GM23248 (cell line): ENCODE measurements at places on chromosomes 11 and 22. TPM values are rescaled to one million over a fixed set of nuclear protein-coding genes. Genes with fewer than 3 reads are reported as not detected.

The MMP12 gene
- 0.51 and 0.76 TPM in 2 replicates for total RNA-seq

- no peak for DNase-seq
- no peaks in the 10 kb centered on the region for H3K36me3 ChIP-seq
- no peak overlapping the region for H3K27ac ChIP-seq
- no peak overlapping the region for H3K4me3 ChIP-seq
- no peaks in the 10 kb centered on the region for H3K4me1 ChIP-seq
These were observed 38.0 kb downstream of the JHY start for GRCh38 chr11:122920579-122920978.

DNA sequence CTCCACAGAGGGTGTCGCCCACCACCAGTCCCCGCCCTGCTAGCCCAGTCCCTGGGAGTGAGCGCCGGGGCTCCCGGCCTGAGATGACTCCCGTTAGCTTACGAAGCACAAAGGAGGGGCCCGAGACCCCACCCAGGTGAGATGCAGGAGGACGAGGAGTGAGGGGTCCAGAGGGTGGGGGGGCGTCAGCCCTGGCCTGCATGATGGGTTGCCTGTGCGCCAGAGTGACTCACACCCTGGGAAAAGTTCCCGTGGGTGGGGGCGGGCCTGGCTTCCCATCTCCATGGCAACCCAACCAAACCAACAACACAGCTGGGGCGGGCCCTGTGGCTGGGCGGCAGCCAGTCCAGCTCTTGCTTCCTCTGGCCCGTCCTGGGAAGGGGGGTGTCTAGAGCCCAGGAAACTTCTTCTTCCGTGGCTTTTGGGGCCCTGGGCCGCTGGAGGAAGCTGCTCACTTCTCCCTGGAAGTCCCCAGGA is 4.5 kb downstream of the GAS2L1 start:
- H3K27ac ChIP-seq = peak overlapping the region; percentile 84
- H3K27me3 ChIP-seq = peaks cover 19% of the 10 kb centered on the region
- DNase-seq = peak; percentile 99
- H3K36me3 ChIP-seq = no peaks in the 10 kb centered on the region
- H3K4me1 ChIP-seq = peaks cover 21% of the 10 kb centered on the region
- H3K4me3 ChIP-seq = peak overlapping the region; percentile 38

GRCh38 chr11:12598330-12599256 is 75.6 kb upstream of the TEAD1 start:
- peaks cover 11% of the 10 kb centered on the region; the same call in 1 of the 2 replicates for H3K4me1 ChIP-seq
- no peaks in the 10 kb centered on the region for H3K27me3 ChIP-seq
- no peak overlapping the region for H3K27ac ChIP-seq
- DNase-seq = no peak
- H3K36me3 ChIP-seq = no peaks in the 10 kb centered on the region
- no peak overlapping the region for H3K4me3 ChIP-seq
